ENCODE measurements at places on chromosomes 16 and 17.

GRCh38 chr17:40253565-40253964 lies 34.1 kb upstream of the CDC6 start:
- DNase-seq, result peak; percentile 15

- DNase-seq, result no peak
Measured at GRCh38 chr17:65054602-65055001, 1.9 kb downstream of the GNA13 start.

- no peak for DNase-seq
Measured at GRCh38 chr16:48969611-48970010, 312.0 kb downstream of the CBLN1 start.

DNA sequence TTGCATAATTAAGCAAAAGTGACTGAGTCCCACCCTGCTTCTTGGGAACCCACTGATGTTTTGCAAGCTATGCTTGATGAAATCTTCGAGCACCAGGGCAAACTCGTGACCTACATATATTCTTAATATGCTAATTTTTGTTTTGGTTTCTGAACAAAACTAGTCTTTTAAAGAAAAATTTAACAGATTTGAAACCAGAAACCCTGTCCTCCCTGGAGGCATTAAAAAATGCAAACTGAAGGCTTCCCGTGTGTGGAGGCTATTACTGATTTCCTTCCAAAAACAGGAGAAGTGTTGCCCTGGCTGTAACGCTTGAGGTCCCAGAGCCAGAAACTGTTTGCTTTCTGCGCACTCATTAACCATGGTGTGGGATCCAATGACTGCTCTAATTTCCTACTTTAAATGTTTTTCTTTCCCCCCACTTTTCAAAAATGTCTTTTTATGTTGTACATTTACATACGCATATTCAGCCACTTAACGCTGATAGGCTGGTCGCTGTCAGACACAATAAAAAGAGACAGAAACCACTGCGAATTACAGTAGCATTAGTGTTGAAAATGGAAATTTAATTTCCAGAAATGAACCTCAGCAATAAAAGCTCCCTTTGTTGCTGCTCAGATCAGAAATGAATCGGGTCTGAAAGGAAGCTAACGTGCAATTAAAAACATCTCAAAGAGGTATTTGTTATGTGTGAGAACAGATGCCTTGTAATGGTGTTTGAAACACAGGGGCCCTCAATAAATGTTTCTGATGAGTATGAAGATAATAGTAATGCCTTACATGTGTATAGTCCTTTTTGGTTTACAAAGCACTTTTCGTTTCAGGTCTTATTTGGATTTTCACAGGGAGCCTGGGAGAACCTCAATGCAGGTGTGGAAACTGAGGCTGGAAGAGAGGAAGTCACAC lies 39.9 kb upstream of the IRX6 start:
- DNase-seq, result peak; percentile 53

GRCh38 chr17:50765454-50766221 lies 1.7 kb downstream of the ANKRD40CL start:
- DNase-seq, result no peak

Measured in fibroblast of skin of scalp (primary cell).